ENCODE measurements at places on chromosomes 6 and 20.

DNA sequence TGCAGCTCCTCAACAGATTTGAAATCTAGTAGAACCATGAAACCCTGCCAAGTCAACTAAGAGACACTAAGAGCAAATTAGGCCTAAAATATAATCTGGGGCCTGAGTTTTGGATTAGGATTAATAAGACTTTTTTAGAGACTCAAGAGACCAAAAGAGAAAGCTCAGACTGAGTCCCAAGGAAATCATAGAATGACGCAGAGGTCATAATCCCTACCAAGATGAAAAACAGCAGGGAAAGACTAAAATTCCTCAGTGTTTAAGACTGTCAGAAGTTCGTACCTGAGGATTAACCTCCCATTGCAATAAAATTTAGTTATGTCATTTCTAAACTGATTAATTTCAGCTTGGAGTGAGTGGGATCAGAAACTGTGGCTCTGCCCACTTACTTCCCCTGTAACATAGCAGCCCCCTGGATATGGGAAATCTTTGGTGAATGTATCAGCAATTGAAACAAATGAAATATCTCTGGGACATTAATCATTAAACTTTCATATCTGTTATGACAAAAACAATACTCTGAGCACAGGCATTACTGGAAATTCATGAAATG is 200.3 kb downstream of the EDN1 start:
- no peak for DNase-seq

DNA sequence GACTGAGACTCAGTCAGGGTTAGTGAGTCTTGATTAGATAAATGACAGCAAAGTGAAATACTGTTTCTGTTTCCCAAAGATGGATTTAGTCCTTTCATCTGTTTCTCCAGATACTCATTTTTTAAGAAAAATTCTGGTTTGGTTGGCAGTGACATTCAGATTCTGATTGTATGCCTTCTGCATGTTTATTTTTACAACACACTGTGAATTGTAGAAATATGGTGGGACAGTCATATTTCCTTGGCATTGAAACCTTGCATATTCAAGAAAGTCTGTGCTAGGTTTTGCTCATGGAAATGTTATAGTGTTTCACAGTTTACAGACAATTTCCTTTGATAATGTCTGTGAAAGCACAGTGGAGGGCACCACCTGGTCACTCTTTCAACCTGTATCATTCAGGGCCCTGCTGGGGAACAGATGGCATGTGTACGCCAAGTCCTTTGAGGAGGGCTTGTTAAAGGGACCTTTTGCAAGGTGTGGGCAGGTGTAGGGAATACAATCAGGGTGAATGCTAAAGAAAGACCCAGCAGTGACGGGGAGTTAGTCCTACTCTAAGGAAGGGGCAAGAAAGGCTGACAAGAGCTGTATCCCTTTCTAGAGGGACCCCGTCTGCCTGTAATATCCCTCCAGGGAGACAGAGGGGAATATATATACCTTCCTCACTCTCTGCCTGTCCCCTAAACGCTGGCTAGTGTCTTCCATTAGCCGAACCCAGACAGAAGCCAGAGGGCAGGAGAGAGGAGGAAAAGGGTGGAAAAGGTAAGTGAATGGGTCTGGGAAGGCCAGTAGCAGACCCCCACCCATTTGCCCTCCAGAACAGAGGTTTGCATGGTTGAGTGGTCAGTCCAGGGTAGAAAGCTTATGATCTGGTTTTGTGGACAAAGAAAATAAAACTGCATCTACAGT is 10.2 kb downstream of the PLCB4 start:
- no peak for DNase-seq

GRCh38 chr6:7821426-7821825 is 89.2 kb downstream of the TXNDC5 start:
- DNase-seq: no peak

DNA sequence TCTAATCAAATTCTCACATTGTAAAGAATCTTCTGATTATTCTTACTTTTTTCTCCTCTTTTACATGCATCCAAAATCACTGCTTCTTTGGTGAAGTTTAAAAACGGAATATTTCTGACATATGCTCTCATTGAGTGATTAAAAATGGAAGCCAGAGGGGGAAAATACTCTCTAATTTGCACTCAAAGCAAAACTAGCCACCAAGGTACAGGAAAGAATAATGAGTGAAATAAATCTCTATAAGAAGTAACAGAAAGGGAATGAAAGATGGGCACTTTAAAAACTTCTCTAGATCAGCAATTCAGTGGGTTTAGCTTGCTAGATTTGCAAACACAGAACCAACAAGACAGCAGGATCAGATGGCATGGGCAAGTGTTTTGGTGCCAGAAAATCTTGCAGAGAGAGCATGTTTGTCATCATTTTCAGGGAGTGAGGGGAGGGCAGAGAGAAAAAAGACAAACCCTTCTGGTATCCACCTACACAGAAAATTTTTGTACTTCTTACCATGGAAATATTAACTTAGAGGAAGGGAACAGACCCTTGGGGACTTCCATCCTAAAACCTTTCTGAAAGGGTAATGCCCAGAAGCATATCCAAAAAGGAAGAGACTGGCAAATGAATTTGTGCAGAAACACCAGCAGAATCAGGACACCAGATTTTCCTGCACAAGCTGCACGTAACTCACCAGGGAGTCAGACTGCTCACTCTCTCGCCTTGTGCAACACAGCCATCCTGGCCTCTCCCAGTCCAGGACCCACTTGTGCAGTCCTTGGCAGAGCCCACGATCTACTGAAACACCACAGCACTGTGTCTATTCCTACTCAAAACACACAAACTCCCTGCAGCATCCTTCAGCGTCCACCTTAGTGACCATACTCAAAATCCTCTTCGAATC is 270.2 kb upstream of the PRDM1 start:
- DNase-seq: no peak

GRCh38 chr6:156970595-156971112 is 193.5 kb downstream of the ARID1B start:
- no peak for DNase-seq

- DNase-seq: no peak
These were observed 284.9 kb upstream of the NRSN1 start for GRCh38 chr6:23841116-23841515.

DNA sequence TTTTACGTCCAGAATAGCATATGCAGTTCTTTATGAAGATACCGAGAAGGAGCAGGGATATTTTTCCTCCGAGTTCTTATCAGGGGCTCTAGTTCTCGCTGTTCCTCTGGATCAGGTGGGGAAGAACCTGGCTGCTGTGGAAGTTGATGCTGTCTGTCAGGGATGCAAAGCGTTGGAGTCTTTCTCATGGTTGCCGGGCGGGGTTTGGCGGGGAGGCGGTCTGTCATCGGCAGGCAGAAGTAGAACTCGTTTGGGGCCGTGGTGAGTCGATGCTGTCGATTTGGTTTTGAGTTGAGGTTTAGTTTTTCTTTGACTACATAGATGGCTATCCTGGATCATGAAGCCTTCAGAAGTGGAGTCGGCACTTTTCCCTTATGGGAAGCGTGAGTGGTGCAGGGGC is 691.2 kb downstream of the QKI start:
- DNase-seq: no peak

DNA sequence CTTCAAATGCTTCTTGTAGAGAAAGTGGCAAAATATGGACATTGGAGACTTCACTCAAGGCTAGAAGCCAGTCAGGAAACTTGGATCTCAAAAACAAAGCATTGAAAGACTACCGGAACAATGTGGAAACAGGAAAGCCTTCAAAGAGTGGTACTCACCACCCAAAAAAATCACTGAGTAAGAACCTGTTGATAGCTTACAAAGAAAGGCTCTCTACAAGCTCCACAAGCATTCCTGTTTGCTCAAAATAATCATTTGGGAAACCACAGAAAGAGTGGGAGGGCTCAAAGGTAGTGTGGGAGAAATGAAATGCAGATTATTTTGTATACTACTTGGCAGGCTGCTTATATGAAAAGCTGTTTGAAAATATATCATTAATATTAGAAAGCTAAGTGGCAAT is 9.5 kb upstream of the DST start:
- DNase-seq: no peak

- DNase-seq: no peak
These were observed 196.9 kb upstream of the SLC24A3 start for GRCh38 chr20:19015351-19016139.

GRCh38 chr6:35026434-35027222 is 114.5 kb downstream of the TCP11 start:
- no peak for DNase-seq

DNA sequence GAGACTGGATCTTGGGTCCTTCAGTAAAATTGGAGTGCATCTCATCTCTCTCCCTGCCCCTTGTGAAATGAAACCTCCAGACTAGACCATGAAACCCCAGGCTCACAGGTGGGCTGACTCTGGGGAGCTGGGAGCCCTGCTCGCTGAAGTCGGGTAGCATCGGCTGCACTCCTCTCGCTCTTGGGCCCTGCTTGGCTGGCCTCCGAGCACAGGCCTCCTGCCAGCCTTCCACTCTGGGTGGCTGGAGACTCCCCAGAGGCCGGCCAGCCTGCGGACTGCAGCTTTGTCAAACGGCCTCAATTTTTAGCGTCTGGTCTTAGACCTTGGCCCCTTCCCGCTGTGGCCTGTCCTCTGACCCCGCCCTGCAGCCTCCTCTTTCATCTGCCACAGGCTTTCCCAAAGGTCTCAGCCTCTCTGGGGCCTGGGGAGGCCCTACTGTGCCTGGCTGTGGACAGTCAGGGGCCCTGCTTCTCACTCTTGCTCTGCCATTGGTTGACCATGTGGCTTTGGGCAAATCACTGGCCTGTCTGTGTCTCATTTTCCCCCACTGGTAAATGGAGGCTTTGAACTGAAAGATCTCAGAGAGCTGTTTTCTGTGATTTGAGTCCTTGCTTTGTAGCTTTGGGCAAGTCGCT is 45.1 kb downstream of the SRC start:
- no peak for DNase-seq

DNA sequence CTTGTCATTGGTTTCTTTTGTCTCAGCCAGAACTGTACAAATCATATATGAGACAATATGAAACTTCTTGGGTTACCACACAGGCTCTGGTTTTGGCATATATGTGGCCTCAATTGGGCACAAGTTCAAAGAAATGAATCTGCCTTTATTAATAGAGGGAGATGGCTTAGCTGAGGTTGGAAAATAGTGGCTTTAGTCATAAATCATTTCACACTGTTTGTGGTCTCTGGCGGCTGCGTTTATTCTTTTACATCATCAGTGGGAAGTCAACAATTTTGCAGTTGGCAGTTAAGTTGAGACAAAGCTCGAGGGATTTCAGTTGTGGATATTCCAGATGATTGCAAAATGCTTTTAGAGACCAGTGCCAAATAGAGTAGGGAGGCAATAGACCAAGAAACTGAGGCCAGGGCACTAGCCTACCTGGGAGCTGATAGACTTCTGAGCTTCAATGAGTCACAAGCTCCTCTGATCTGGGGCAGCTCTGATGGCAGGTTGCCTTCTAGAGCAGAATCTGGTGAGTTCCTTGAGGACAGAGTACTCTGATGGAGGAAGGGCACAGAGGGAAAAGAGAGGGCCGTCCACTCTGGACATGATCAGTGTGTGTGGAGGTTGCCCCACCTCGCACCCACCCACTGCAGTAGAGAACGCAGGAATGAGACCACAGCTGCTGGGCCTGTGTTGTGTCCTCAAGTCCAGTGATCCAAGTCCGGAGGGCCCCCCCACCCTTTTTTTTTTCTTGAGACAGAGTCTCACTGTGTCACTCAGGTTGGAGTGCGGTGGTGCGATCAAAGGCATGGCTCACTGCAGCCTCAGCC is 73.5 kb downstream of the ARMC2 start:
- no peak for DNase-seq

- DNase-seq: no peak
These were observed 22.3 kb downstream of the NPEPL1 start for GRCh38 chr20:58714923-58715351.

DNA sequence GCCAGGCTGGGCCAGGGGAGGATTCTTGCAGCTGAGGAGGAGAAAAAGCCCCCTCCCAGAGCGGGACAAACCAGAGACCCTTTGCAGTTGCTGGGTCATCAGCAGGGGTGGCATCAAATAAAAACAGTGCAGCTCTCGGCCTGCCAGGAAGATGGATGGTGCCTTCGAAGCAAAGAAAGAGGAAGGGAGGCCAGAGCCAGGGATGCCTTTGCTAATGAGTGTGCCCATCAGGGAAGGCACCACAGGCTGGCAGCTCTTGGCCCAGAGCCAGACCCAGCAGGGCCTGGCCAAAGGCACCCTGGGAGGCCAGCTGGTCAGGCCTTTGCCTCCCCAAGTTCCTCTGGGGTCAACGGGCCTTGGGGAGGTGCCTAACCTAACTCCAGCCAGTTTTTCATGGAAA is 26.3 kb upstream of the ZNF318 start:
- no peak for DNase-seq

- no peak for DNase-seq
These were observed 121.4 kb upstream of the TRAF3IP2 start for GRCh38 chr6:111727041-111727440.

DNA sequence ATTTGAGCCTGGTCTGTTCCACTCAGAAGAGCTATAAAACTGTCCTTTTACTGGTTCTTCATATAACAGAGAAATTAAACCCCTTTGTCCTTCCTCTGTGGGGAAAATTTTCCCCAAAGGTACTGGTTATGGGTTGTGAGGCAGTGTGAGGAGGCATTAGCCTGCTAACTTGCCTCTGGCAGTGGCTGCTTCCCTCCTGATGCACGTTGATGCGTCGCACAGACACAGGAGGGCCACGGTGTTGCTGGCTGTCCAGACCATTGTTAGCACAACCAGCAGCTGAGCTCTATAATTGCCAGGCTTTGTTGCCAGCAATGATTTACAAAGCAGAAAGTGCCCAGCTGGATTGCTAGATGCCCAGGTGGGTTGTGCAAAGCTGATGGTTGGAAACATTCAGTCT is 10.1 kb downstream of the AAR2 start:
- DNase-seq: no peak

DNA sequence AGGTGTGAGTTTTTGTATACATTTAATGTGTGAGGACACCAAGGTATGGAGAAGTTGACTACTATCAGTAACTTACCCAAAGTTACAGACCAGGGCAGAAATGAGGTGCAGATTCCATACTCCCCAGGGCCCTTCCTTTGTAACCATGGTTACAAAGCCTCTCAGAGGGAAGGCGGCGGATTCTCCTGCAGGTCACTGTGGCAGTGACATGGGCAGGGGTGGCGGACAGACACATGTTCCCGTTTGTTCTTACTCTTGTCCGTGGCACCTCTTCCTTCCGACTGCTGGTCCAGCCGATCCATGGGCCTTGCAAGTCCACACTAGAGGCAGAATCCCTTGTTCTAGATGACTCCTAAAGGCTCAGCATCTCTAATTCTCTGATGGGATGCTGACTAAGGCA is 43.0 kb downstream of the PDYN start:
- no peak for DNase-seq

DNA sequence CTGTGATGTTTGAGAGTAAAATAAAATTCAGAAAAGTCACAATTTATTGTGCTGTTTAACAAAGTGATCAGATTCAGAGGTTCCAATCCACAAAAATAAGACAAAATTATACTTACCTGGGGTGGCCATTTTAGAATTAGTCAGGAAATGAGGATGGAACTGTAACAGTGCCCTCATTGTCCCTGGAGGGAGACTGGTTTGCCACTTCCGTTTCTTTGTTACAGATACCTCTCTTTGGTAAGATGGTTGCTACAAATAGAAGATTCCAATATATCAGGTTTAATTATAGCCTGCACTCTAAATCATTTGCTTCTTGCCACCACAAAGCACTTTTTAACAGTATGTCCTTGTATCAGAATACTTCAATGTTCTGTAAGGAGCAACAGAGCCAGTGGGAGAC is 95.6 kb downstream of the CTNNBL1 start:
- DNase-seq: no peak

GRCh38 chr20:9122571-9122970 is 53.7 kb downstream of the PLCB4 start:
- DNase-seq: no peak

Data from activated CD8-positive, alpha-beta memory T cell treated with anti-CD3 and anti-CD28 coated beads for 4 hours (primary cell).